ENCODE measurements at places on chromosomes 3 and 15.

DNA sequence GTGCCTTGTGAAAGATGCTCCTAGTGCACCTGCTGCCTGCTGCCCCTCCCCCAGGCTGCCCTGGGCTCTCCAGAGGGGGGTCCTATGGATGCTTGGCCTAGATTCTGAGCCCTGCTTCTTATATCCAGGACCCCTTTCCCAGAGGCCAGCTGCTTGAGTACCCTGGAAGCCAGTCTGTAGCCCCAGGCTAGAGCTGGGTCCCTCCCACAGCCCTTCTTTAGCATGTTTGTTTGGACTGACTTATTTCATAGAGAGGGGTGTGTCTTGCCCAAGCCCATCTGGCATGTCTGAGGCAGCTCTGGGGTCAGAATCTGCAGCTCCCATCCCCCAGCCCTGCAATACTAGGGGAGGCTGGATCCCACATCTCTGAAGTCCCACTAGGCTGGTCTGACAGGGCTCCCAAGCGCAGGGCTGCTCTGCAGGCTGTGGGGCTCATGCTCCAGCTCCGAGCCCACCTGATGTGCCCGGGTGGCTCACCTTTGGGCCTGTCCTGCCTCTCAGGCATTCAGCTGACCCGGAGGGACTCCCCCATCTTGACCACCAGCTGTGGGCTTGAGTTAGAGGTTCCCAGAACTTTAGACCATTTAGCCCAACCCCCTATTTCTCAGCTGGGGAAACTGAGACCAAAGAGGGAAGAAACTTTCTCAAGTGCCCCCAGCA is 3.1 kb downstream of the CHRNB4 start:
- no peak for DNase-seq

GRCh38 chr3:134978658-134979057 is 183.6 kb downstream of the EPHB1 start:
- DNase-seq: no peak

DNA sequence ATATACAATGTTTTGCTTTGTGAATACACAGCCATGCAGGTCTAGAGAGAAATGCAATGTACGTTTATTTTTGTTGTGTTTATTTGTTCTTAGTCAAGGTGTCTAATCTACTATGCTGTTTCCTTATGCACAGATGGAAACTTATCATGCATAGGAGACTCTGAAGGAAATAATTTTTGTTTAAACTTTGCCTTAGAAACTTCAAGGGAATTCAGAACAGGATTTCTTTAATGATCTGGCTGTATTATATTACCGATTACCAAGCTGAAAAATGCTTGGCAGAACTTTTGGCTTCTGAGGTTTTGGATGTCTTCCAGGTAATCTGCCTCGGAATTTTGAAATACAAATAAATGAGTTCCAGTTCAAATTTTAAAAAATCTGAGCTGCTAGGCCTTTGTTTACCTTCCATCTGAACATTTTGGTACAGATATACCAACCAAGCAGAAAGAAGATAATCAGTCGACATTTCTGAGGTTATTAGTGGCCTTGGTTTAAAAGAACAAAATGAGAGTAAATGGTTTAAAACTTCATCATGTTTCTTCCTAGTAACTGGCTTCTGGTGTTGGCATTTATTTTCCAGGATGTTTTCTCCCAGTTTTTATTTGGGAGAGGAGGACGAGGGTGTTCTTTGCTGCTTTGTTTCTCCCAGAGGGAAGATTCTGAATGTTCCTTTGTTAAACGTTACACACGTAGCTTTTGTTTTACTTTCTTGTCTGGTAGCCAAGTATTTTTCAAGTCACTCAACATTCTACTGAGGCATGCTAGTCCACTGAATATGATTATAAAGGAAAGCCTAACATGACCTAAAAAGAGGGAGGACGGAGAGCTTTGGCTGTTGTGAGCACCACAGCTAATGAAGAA is 421.8 kb upstream of the TBL1XR1 start:
- no peak for DNase-seq

- DNase-seq: no peak
These were observed 1.4 kb upstream of the TMEM87A start for GRCh38 chr15:42274702-42274989.

Measured in activated CD4-positive, CD25-positive, alpha-beta regulatory T cell treated with anti-CD3 and anti-CD28 coated beads, Interleukin-2, amount 50 U/mL, for 72 hours (primary cell).